ENCODE measurements at places on chromosomes 3 and 15. TPM values are rescaled to one million over a fixed set of nuclear protein-coding genes. Genes with fewer than 3 reads are reported as not detected.
A peak's percentile ranks its signal among the peaks of the same experiment; 100 is the strongest.

GRCh38 chr3:154842536-154842935, 237.6 kb upstream of the MME start:
- no peak for DNase-seq

DNA sequence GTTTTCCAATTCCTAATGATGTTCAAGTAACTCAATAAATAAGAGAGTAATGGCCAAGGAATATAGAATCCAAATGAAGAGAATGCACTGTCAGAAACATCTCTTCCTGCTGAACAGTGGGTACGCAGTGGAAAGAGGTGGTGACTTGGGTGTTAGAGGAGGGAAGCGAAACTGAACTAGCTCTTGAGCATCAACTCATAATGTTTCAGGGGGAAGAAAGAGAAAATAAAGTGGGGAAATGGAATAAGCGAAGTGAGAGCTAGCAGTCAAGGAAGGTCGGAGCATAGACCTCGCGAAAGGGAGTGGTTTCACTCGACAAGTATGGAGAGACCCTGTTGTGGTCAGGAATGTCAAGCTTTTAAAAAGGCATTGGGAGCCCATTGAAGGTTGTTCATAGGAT, 309.5 kb downstream of the GAP43 start:
- no peak for DNase-seq

DNA sequence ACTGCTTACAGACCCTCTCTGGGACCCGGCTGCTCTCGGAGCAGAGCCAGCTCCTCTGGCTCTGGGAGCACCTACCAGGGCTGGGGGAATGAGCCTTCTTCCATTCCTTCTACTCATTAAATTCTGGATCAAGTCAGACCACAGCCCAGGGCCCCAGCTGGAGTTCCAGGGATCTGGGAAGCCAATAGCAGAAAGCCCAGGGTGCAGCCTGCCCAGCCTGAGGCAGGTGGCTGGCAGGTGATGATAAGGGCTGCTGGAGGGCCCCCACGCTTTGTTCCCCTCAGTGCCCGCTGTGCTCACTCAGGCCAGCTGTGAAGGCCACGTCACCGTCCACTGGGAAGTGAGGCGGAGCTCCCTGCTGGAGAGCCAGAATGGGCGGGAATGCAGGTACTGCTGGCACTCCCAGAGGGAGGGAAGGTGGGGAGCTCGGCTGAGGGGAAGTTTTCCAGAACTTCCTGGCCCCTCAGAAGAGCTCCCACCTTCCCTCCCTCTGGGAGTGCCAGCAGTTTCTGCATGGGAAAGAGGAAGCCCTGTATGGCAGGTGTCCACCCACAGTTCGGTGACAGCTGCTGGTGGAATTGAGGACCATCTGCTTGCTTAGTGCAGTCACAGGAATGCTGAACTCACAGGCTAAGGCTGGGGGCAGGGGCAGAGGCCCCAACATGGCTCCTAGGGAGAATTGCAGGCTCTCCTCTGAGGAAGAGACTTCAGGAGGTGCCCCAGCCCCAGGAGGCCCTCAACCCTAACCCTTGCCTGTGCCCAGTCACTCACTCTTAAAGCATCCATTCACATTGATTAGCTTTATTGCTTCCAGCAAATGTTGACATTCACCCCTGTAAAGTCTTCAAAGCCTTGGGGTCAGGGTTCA, 12.6 kb upstream of the RTP3 start:
- no peak for DNase-seq

- no peak for DNase-seq
Measured at GRCh38 chr15:90625037-90625436, 92.1 kb upstream of the BLM start.

GRCh38 chr3:71566776-71567175, 16.8 kb downstream of the FOXP1 start:
- DNase-seq, result no peak

- DNase-seq, result no peak
Measured at GRCh38 chr3:128318275-128318941, 148.3 kb downstream of the DNAJB8 start.

DNA sequence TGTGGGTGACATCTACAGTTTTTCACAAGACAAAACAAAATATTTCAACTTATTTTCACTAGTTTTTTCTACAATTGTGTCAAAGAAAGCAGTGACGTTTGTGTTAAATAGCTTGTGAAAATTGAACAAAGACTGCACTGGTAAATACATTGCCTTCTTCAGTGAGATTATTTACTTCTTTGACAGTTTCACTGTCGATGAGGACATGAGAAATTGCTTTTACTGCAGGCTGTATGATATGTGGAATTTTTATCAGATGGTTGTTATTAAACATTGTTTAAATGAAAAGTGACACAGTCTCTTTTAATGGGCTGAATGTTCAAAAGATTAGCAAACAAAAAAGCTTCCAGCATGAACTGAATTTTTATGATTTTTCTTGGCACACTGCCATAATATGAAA, 773.9 kb upstream of the CADM2 start:
- DNase-seq, result no peak

- no peak for DNase-seq
Measured at GRCh38 chr15:64466408-64467141, 6.2 kb downstream of the ZNF609 start.

DNA sequence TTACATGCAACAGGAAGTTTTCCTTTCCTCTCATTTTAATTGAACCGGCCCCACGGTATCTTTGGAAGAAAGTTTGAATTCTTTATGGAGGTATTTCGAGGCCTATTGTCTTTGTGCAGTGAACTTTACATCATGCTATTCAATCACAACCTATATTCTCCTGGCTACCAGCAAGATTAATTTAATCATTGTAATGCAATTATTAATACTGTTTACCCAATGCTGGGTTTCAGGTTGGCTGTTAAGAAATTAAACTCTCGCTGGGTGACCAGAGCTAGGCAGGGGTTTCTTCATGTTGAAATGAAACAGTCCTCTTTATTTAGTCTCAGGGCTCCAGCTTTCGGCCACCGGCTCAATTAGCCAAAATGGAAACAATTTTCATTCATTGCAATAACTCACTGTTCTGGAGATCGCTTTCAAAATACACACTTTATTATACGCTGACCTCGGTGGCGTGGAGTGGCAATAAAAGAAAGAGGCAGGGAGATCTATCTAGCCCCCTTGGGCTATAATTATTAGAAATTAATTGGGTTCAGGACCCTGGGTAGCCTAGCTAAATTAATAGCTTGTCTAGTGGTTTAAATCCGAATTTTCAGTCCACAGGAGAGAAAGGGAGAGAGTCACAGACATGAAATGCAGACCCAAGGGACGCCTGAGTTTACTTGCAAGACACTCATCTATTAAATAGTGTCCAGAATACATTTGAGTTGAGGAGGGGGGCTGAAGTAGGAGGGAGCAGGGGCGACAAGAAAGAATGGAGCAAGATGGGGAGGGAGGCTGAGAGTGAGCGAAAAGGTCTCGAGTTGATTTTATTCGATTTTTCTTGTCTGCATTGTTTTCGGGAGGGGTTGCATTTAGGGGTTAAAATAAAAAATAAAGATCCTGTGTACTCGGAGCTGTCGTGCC, 3.9 kb upstream of the MECOM start:
- DNase-seq, result no peak

DNA sequence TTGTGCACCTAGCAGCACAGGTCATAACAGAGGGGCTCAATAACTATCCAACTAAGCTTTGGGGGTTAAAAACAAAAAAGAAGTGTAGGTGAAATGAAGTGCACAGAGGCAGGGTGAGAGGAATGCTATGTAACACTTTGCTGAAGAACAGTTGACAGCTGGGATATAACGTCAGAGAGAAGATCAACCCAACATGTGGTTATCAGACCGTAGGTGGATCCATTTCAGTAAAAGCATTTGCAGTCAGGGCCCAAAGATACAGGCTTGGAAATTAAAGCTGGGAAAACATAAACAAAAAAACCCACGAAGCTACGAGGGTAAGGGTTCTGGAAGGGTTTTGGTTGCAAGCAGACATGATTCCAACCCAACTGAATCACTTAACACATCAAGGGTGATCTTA, 377.5 kb upstream of the NR2F2 start:
- DNase-seq, result no peak

GRCh38 chr15:40105517-40106202, 3.0 kb downstream of the BMF start:
- no peak for DNase-seq

DNA sequence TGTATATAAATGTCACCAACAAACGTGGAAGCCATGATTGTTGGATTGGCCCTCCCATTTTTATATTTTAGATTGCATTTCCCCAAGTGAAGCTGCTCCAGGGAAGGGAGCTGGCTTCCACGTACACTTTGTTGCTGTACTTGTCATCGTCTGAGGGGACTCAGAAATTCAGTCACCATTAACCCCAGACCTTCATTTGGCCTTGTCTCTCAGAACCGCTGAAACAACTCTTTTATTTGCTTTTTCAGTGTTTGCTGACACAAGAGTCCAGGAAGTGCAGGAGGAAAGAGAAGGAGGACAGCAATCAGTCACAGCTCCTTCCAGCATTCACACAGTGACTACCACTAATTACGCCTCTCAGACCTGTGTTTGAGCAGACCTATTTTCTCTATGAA, 276.5 kb downstream of the TBL1XR1 start:
- peak; percentile 53 for DNase-seq

- DNase-seq, result no peak
Measured at GRCh38 chr3:72894976-72895552, 7.2 kb downstream of the GXYLT2 start.

DNA sequence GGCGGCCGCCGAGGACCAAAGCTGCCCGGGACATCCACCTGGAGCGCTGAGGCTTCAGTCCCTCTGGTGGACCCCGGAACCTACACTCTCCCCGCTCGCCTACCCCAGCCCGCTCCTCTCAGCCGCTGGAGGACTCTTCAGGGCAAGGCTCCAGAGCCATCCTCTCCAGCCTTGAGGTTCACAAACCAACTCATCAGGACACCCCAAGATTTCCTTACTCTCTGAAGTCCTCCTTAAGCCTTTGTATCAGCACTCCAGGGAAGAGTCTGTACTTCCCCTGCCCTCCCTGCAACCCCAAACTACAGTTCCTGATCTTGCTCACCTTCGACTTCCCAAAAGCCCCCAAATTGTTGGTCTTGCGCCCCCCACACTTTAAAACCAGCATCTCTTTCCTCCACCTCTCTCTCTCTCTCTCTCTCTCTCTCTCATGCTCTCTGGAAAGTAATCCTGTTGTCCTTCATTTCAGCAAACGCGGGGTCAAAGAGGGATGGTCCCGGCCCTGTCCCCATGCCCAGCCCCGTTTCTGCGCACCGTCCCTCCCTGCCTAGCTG, 438 bp downstream of the THBS1 start:
- DNase-seq, result no peak

GRCh38 chr15:70340494-70340870, 242.8 kb upstream of the TLE3 start:
- no peak for DNase-seq

- no peak for DNase-seq
Measured at GRCh38 chr3:129736070-129736469, 129.6 kb upstream of the PLXND1 start.

DNA sequence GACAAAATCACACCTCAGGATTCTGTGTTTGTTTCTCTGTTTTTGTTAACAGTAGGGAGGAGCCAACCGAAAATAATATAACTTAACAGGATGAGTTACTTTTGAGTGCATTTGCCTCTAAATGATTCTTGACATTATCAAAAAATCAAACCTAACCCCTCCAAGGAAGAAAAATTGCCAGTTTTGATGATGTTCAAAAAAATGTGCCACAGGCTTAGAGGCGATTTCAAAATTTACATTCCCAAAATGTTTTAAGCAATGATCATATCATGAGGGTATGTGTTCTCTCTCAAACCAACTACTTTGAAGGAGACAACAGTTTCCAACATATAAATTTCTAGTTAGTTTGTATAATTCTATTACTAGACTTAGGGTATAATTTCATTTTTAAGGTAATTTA, 6.7 kb downstream of the VGLL3 start:
- no peak for DNase-seq

GRCh38 chr3:197997936-197998335, 37.9 kb downstream of the LMLN start:
- DNase-seq, result no peak

DNA sequence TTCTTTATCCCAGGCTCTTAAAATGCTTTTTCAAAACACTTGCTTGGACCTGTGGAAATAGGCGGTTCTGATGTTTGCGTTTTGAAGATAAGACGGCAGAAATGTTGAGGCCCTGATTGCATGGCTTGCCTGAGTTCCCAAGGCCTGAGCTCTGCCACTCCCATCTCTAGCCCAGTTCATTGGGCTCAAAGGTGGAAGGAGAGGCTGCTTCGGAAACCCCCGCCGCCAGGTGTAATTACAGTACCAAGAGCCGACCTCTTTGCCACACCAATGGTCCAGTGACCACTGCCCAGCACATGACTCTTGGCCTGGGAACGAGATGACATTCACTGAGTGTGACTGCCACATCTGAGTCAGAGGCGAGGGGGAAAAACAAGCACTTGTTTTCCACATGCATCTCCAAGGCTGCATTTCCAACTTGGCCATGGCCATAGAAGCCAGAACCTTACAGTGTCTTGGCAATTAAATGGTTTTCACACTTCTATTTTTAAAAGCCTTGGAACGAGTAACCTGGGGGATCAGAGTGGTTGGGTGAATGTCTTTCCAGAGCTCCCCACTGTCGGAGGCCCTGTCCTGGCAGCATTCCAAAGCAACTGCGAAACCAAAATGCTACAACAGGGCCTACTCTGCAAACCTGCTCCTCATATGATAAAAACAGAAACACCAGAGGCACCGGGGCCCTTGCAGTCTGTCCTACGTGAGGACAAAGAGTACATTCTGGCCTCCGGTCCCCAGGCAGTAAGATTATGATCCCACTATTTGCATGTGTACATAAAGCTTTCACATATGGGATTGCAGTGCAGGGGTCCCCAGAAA, 63.8 kb upstream of the CGNL1 start:
- DNase-seq, result peak; percentile 50

DNA sequence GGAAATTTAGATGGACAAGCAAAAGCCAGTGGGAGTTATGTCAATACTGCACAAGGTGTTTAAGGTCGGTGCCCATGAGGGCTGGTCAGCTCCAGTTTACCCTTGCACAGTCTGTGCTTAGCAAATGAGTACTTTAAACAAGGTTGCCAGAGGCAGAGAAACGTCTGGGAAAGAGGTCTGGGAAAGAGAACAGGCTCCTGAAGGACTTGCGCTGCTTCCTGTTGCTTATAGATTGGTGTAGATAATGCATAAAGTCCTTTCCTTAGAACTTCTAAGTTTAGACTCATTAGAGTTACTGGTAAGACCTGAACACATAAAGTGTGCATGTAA, 162.6 kb upstream of the P2RY1 start:
- no peak for DNase-seq

The MORC1 gene
- not detected for total RNA-seq

The GPR160 gene
- 14.0 TPM for total RNA-seq

The DNAH12 gene
- 0.11 TPM for total RNA-seq

The TMEM212 gene
- total RNA-seq, result not detected

The LDHAL6B gene
- not detected for total RNA-seq

The STRC gene
- total RNA-seq, result 0.07 TPM

The TMEM266 gene
- total RNA-seq, result 0.04 TPM

The ST6GAL1 gene
- 62.1 TPM for total RNA-seq

The CSTA gene
- 11.0 TPM for total RNA-seq

The POLR2H gene
- total RNA-seq, result 118 TPM

The ANKUB1 gene
- total RNA-seq, result not detected

The LRTM1 gene
- total RNA-seq, result not detected

The TNFAIP8L3 gene
- total RNA-seq, result 4.0 TPM

The MESP1 gene
- not detected for total RNA-seq

The LRRN1 gene
- not detected for total RNA-seq
